ENCODE measurements at places on chromosomes 4 and X.

GRCh38 chr4:154183264-154183663, 308.3 kb downstream of the DCHS2 start:
- no peak for DNase-seq

GRCh38 chr4:25970226-25970675, 56.2 kb downstream of the SMIM20 start:
- no peak for DNase-seq

DNA sequence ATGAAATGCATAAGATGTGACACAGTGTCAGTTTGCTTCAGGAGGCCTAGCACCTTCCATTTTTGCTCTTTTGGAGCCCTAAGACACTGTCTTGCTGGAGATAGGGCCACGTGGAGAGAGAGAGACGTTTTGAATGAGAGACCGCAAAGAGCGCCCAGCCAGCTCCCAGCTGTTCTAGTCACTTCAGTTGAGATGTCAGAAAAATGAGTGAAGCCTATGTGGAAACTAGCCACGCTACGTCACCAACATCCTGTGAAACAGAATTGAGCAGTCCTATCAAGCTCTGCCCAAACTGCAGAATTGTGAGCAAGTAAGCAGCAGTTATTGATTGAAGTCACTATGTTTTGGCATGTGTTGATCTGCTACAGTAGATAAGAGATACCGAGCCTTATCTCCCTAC, 13.1 kb downstream of the GPR82 start:
- DNase-seq, result no peak

- peak; percentile 74 for DNase-seq
Observed at GRCh38 chr4:185005219-185005819, 13.0 kb upstream of the HELT start.
